ENCODE measurements at places on chromosomes 11 and 22.
A peak's percentile ranks its signal among the peaks of the same experiment; 100 is the strongest.

- DNase-seq = peak; percentile 92
These were observed 32.4 kb downstream of the DBX1 start for GRCh38 chr11:20127671-20128527.

GRCh38 chr11:100830978-100831732 lies 144.1 kb downstream of the ARHGAP42 start:
- DNase-seq = no peak

GRCh38 chr11:128845334-128845780 lies 21.7 kb downstream of the KCNJ1 start:
- no peak for DNase-seq

DNA sequence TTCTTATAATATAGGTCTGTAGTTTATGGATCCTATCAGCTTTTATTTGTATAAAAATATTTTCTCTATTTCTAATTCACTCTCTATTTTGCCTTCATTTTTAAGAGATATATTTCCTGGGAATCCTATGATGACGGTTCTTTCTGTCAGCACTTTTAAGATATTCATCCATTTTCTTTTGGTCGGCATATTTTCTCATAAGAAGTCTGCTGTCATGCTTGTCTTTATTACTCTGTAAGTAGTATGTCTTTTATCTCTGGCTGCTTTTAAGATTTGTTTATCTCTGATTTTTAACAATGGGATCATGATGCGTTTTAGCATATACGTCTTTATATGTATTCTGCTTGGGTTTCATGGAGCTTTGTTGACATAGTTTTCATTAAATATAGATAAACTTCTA lies 175.5 kb downstream of the SNX19 start:
- DNase-seq = no peak

DNA sequence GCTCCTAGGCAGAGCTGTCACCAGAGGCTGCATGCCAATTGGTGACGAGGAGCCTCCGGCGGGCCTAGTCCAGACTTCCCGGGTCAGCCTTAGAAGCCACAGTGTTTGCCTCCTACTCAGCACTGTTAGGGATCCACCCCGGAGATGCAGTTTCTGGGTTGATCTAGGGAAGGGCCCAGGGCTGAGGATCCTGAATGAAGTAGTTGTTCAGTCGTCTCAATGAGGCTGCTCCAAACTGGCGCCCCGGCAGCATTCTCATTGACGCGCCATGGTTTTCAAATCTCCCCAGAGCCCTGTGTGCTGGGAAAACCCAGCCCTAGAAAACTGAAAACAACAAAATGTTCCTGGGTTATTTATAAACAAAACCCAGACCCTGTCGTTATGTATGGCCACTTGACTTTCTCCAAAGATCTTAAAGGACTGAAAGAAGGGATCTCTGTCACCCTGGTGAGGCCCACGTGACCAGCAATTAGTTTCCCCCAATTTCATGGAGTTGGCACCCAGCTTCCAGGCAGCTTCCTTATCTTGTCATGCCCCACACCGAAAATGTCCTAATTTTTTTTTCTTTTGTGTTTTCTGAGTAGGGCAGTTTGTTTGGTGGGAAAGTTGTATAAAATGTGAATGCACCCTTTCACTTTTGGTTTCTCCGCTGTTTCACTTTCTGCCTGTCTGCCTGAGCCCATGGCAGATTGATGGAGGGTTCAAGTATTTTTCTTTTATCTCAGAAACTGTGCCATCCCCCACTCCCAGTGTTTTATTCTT lies 2.0 kb upstream of the EHD1 start:
- no peak for DNase-seq

DNA sequence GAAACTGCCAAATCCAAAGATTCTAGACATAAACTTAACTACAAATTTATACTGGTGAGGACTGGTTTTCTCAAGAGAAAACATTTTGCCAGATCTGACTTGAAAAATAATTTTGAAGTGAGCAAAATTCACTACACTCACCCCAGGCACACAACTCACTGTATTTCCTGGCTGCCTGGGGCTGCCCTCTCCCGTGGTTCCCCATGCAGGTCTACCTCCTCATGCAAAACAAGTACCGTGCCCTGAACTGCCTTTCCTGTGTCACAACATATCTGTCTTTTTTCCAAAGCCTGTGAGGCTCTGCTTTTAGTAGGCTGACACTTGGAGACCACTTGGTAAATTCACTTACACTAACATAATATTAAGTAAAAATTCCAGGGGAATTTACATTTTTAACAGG lies 76.4 kb downstream of the LIF start:
- no peak for DNase-seq

DNA sequence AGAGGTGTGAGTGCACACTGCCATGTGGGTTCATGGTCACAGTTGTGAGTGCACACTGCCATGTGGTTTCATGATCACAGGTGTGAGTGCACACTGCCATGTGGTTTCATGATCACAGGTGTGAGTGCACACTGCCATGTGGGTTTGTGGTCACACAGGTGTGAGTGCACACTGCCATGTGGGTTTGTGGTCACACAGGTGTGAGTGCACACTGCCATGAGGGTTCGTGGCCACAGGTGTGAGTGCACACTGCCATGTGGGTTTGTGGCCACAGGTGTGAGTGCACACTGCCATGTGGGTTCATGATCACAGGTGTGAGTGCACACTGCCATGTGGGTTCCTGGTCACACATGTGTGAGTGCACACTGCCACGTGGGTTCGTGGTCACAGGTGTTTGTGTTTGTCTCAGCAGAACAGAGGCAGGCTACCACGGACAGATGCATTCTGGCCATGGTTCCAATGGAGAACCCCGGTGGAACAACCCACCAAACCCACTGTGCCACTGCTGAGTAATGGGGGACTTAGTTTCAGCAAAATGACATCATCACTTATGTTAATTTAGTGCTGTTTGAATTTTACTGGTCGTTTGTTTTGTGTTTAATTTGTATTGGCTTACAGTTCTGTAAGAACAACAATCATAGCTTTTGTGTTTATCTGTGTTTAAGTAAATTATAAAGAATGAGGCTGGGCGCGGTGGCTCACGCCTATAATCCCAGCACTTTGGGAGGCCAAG lies 57.2 kb downstream of the RPS6KA4 start:
- DNase-seq = no peak

DNA sequence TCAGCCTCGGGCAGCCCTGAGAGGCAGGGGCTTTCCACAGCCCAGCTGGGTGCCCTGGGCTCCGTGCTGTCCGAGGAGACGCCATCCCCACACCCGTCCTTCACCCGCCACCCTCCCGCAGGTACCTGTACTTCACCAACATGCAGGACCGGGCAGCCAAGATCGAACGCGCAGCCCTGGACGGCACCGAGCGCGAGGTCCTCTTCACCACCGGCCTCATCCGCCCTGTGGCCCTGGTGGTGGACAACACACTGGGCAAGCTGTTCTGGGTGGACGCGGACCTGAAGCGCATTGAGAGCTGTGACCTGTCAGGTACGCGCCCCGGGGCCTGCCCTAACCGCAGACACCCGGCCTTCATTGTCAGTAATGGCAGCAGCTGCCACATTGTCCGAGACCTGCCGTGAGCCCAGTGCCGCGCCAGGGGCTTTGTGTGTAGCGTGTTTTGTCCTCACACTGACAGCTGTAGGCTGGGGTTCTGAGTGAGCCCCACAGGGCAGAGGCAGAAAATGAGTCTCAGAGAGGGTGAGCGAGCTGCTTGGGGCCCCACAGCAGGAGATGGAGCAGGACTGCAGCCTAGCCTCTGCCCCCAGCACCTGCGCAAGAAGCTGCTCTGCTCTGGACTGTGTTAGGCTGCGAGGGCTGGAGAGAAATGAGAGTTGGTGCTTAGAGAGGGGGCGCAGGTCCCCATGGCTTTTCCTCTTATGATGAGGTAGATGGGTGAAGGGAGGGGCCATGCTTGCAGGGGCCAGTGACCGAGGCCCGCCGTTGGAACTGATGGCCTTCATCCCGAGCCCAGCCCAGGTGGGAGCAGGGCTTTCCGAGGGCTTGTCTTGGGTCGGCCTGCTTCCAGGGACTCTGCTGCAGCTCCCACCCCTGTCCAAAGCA lies 35.3 kb upstream of the PPP6R3 start:
- DNase-seq = no peak

- no peak for DNase-seq
These were observed 38.5 kb downstream of the FLRT1 start for GRCh38 chr11:64074239-64074638.

- no peak for DNase-seq
These were observed 107.6 kb downstream of the CCDC34 start for GRCh38 chr11:27255447-27255828.

- no peak for DNase-seq
These were observed 13.1 kb downstream of the CELSR1 start for GRCh38 chr22:46524203-46524740.

DNA sequence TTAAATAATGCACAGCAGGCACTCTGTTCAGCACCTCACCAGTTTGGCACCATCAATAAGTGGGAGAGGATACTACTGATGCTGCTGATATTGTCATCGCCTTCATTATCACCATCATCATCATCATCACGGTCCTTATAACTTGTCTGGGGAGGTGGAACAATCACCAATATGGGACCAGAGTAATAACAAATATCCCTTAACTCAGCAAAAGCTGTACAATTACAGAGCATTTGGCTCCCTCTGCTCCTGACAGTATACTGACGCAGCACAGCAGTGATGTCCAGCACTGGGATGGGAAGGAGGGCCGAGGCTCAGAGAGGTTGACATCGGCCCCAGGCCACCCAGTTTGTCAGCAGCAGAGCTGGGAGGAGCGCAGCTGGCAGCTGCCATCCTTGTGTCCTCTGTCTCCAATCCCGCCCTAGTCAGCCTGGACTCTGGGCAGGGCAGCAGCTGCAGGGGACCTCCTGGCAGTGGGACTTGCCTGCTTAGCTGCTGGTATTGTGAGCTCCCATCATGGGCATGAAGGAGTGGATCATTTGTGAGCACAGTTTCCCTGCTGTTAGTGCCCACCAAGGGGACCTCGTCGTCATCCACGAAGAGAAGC lies 90.0 kb downstream of the DHCR7 start:
- DNase-seq = no peak

- no peak for DNase-seq
These were observed 71.3 kb upstream of the PARVG start for GRCh38 chr22:44109416-44109815.

DNA sequence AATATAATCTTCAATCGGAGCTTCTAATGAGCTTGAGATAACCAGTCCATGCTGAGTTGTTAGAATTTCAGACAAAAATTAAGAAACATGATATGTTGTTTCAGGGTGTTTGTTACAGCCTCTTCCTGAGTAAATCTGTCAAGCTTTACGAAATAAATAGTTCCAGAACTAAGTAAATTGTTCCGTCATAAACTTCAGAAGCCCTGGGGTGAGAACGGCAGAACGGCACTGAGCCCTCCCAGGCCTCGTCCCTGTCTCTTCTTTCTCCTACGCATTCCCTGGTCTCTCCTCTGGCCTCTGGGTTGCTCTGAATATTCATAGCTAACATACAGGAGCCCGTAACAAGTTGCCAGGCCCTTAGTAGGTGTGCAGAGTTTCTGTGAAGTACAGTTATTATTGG lies 390.8 kb upstream of the NARS2 start:
- no peak for DNase-seq

GRCh38 chr22:20503816-20504215 lies 3.6 kb upstream of the MED15 start:
- DNase-seq = no peak

DNA sequence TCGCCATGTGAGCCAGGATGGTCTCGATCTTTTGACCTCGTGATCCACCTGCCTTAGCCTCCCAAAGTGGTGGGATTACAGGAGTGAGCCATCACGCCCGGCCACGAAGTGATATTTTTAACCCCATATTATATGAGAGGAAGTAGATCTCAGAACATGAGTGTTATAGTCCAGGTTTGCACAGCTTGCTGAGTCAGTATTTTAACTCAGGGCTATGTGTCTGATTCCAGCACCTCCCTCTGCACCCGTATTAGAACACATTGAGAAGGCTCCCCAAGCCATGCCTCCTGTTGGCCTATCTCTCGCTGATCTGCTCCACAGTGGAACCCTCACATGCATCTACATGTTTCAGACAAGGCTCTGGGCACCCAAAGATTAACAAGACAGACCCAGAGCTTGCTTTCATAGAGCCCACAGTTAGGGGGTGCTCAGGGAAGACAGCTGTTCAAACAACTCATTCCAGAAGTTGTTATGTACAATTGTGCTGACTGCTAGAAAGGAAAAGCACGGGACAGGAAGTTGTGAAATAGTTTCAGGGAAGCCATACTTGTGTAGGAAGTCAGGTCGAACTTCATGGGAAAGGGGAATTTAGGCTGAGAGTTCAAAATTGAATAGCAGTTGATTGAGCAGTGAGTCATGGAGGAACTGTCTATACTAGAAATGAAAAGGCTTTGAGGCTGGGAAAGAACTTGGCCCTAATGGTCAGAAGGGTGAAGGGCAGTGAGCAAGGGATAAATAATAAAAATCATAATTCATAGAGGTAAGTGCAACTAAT lies 49.3 kb upstream of the CLPB start:
- DNase-seq = no peak

DNA sequence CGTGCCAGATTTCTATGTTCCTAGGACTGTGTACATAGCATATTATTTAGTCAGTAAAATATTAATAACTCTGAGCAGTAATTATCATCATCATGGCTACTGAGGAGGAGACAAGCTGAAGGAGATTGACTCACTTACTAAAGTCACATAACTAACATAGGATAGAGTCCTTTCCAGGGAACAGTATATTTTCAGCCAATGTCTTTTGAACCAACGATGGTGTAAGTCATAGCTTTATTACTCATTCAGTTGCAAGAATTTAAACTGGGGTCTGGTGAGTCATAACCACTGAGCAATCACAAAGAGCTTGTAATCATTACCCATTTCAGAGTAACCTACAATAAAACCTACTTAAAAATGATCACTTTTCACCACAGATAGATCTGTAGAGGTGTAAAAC lies 1564.8 kb upstream of the TENM4 start:
- DNase-seq = no peak

DNA sequence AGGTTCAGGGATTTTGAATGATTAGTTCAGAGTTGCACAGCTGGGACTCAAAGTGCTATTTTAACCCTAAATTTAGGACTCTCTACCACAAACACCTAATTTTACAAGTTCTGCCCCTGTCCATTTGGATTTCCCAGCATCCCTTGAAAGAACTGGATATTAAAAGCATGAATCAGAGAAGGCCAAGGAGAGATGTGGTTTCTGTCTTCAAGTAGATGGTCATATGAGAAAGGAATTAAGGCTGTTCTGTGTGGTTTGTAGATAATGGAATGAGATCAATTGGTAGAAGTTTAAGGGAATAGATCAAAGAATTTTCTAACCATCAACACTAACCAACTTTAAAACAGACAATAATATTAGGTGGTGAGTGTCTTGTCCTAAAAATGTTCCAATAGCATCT lies 106.4 kb upstream of the TENM4 start:
- DNase-seq = no peak

- no peak for DNase-seq
These were observed 41.8 kb downstream of the ENTHD1 start for GRCh38 chr22:39851606-39852315.

Measured in osteocyte (in vitro differentiated cells).